Stimulated activated CD4-positive, alpha-beta T cell treated with anti-CD3 and anti-CD28 coated beads, Interleukin-12 subunit alpha, Interleukin-12 subunit beta, amount 100 ng/mL, for 4 hours (primary cell): ENCODE measurements at places on chromosomes 16 and 17.

DNA sequence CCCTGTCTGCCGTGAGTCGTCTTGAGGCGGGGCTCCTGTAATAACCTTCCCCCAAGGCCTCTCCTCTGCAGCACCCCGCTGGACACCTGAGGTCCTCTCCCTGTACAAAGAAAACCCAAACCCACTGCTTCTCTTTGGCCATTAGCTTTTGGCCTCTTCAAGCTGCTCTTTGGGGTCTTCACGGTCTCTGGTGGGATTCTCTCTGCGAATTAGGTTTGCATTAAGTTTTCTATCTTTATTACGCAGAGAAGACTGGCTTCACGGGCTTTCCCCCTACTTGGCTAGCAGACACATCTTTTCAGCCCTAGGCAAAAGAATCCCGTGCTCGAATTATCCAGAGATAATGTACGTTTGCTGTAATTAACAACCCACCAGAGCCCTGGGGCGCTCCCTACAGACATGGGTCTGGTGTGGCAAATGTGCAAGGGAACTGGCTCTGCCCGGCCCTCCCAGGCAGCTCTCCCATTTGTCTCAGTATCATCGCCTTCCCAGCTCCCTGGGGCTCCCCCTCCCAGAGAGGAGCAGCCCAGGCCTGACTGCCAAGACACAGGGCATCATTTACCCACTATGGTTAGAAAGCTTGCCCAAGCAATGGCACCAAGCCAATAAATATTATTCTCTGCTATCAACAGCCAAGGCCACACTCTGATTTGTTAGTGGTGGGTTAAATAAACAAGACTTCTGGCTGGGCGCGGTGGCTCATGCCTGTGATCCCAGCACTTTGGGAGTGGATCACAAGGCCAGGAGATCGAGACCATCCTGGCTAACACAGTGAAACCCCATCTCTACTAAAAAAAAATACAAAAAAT is 24.7 kb upstream of the KLHDC4 start:
- no peak for DNase-seq

DNA sequence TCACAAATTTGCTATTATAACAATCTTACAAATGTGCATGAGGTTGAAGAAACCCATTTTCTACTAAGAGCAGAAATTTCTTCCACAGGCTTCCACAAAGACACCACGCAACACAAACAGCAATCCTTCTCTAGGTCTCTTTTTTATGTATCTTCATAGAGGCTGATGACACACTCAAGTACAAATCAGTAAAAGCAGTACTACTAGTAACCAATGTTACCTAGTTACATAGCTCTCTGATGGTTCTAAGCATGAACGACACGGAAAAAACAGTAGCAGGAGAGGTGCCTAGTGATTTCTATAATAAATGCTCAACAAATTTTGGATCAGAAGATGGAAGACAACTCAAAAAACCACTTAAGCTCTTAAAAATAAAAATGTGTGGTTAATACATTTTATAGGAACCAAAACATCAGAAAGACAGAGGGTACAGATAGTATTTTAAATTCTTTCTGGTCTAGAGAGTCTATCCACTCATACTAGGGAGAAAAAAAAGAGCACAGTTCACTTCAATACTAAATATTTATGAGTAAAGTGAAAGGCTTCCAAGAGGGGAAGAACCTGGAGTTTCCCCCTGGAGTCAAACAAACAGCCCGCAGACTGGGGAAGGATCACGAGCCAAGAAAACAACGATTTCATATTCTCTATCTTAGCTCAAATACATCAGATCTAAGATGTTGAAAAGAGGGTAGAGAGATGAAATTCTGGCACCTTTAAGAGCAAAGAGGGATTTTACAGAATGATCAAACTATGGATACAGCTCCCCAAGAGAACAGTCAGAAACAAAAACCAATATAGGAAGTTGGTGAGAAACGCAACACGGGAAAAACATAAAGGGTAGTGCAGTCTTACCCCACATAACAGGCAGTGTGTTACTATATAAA is 40.2 kb downstream of the SMG6 start:
- no peak for DNase-seq

- no peak for DNase-seq
Observed at GRCh38 chr16:1530883-1531637, 2.4 kb upstream of the TMEM204 start.

DNA sequence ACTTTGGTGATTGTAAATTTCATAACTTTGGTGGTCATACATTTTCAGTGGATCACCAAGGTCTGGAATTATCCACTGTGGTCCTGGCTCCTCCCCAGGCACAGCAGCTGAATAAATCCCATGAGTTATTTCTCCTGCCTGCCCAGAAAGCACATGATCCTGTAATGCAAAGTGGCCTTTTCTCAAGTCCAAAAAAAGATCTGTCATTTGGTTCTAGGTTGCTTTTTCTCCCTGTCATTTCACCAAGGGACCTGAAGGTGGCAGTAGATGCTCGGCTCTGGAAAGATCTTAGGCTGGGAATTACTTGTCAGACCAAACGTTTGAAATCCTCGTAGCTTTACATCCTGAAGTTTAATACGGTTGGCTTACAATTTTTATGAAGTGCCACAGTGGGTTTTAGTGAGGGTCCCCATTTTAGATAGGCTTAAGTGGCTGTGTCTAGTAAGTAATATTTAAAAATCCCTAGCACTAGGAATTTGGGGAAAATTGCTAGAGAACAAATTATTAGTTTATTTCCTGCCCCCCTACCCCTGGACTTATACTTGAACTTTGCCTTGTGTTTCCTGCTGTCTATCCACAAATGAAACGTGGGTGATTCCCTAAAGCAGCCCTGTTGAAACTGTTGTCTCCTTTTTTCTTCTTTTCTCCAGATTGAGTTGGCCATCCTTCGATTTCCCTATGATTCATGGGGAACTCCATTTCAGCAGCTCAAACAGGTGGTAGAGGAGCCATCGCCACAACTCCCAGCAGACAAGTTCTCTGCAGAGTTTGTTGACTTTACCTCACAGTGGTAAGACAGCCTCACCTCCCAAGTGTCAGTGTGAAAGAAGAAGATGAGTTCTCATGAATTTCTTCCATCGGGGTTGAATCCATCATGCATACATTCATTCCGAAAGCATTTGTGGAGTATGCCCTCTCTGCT is 111.7 kb downstream of the MAP2K6 start:
- DNase-seq: no peak
